ENCODE measurements at places on chromosomes 5 and 9. TPM values are rescaled to one million over a fixed set of nuclear protein-coding genes. Genes with fewer than 3 reads are reported as not detected.

The ADAMTS6 gene
- polyA plus RNA-seq = 0.89 TPM

The REEP2 gene
- polyA plus RNA-seq = 20.0 TPM

The PCDHGA4 gene
- 1.0 TPM for polyA plus RNA-seq

The CCNI2 gene
- polyA plus RNA-seq = 1.3 TPM

The GAPT gene
- 0.66 TPM for polyA plus RNA-seq
